ENCODE measurements at places on chromosomes 12 and 14.

DNA sequence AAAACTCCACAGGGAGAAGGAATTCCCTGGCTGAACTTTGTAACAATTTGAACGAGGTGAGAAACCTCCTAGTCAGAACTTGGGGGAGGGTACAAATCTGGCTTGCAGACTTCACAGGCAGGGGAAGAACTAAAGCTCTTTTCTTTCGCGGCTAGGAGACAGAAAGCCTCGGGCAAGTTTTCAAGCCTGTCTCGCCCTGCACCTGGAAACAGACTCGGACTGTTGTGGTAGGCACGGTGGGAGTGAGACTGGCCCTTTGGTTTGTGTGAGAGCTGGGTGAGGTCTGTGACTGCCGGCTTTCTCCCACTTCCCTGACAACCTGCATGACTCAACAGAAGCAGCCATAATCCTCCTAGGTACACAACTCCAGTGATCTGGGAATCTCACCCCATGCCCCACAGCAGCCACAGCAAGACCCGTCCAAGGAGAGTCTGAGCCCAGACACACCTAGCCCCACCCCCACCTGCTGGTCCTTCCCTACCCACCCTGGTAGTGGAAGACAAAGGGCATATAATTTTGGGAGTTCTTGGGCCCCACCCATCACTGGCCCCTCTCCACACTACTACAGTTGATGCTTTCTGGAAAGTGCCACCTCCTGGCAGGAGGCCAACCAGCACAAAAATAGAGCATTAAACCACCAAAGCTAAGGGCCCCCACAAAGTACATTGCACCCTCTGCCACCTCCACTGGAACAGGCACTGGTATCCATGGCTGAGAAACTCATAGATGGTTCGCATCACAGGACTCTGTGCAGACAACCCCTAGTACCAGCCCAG lies 102.7 kb upstream of the ST8SIA1 start:
- no peak for DNase-seq

DNA sequence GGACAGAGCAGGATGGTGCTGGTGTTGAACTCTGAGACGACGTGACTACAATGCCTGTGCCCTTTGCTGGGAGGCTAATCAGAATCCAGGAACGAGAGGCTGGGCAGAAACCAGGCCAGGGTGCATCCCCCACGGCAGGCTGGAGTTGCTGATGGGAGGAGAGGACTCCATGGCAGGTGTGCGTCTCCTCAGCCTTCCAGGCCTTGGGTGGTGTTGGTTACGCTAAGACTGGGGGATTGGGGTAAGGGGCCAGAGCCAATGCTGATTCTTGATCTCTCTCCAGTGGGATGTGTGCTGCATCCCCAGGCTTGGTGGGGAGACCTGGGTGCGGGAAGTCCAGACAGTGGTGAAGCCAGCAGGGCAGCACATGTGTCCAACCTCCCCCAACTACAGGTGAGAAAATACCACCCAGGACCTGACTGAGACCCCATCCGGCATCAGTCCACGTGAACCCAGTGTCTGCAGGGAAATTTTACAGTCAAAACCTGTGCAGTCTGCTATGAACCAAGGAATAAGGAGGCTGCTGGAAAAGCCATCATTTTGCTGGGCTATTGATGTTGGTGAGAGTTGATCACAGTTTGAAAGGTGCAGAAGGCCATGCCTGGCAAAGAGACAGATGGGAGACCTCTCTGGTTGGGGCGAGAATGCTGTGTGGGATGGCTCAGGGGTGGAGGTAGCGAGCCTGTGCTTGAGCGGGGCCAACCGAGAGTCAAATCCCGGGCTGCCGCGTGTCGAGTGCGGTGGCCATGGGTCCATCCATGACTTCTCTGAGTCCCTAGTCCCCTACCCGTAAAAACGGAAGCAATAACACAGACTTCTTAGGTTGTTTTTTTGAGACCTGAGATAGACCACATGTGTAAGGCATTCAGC lies 89.8 kb downstream of the NTF3 start:
- DNase-seq = no peak

DNA sequence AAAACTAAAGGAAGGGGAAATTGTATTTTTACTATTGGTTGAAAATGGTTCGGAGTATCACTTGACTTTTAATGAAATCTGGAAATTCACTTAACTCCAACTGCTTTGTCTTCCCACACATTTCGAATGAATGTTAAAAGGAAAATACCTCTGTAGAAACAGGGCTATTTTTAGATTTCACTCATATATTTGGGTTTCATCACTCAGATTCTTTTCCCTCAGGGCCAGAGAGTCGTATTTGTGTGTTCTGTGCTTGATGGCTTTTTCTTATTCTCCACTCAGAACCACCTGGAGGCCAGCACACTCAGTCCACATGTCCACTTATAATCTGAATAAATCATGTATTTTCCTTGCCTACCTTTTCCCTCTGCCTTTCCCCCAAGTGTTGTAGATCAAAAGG lies 40.0 kb downstream of the DAAM1 start:
- no peak for DNase-seq

DNA sequence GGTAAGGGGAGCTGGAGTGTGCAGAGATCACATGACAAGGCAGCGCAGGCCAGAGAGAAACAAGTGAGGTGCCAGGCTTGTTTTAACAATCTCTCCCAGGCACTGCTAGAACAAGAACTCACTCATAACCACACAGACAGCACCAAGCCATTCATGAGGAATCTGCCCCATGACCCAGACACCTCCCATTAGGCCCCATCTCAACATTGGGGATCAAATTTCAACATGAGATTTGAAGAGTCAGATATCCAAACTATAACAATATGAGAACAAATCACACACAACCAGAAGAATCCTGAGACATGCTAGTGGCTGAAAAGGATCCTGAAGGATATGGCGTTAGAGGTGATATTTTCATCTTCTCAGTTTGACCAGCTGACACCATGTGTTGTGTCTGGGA lies 21.9 kb downstream of the OR6J1 start:
- no peak for DNase-seq

GRCh38 chr14:50797250-50798047 lies 33.5 kb downstream of the NIN start:
- DNase-seq = no peak

GRCh38 chr14:87185961-87186560 lies 806.9 kb downstream of the GALC start:
- no peak for DNase-seq

- DNase-seq = no peak
These were observed 38.7 kb downstream of the LEMD3 start for GRCh38 chr12:65208125-65208524.

DNA sequence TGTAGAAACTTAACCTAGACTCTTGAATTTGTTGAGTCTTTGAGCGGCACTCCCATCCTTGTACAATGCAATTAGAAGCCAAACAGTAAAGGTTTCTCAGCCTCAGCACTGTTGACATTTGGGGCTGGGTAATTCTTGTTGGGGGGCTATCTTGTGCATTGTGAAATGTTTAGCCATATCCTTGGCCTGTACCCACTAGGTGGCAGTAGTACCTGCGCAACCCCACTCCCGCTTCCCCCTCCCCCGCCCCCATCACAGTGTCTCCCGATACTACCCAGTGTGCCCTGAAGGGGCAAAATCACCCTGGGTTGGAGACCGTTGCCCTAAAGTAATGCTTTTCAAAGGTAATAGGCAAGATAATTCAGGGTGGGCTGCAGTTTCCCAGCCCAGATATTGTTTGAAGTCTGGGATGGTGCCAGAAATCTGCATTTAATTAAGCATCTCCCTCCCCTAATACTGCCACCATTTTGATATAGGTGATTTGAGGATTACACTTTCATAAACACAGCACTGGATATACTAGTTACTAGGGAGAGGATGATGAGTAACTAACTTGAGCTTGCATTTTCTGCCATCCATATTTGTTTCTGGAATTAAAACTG lies 1.8 kb downstream of the COX6A1 start:
- peak; percentile 81 for DNase-seq

- no peak for DNase-seq
These were observed 131.3 kb upstream of the CPSF6 start for GRCh38 chr12:69108037-69108436.

GRCh38 chr12:47065546-47065945 lies 13.9 kb upstream of the PCED1B start:
- no peak for DNase-seq

- no peak for DNase-seq
These were observed 18.7 kb downstream of the ZFYVE21 start for GRCh38 chr14:103734081-103734888.

DNA sequence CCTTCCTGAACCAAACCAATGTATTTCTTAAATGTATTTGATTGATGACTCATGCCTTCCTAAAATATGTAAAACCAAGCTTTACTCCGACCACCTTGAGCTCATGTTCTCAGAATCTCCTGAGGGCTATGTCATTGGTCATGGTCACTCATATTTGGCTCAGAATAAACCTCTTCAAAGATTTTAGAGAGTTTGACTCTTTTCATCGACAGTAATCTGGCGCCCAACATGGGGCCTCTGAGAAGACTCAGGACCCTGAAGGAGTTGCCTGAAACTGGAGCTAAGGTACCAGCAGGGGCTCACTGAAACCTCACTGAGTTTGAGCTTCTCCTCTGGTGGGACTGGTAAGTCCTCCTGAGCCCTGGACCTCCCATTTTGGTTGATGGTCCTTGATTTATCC lies 17.2 kb upstream of the PSMC1 start:
- no peak for DNase-seq

GRCh38 chr12:112905451-112906089 lies 1.2 kb upstream of the OAS1 start:
- no peak for DNase-seq

DNA sequence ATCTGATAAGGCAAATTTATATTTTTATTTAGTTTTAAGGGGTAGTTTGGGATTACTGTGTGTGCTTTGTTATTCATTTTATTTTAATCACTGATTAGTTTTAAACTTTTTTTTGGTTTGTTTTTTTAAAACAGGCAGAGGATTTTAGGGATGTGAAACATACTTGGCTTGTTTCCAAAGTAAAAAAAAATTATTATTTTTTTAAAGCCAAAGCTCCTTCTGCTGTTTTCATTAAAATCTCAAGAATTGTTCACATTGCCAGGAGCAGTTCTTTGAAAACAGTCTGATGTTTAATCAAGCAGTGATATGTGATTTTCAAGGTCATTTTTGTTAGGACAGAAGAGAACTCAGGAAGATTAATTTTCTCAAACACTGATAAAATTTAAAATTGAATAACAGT lies 11.2 kb downstream of the TTC8 start:
- no peak for DNase-seq

GRCh38 chr14:74085828-74086227 lies 1.1 kb downstream of the LIN52 start:
- DNase-seq = peak; percentile 54

DNA sequence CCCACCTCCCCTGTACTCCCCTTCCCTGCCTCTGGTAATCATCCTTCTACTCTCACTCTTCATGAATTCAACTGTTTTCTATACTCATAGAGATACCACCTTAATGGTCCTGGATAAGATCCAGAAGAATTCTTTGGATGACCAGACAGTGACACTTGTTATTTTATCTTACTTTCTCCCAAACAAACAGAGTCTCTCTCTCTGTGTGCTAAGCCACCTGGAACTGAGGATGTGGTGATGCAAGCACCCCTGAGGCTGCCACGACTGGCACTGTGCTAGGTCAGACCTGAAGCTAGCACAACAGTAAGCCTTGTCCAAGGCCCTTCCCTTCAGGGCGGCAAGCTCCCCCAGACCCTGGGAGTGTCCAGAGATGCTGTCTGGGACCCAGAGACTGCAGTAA lies 250.2 kb downstream of the C12orf50 start:
- no peak for DNase-seq

- no peak for DNase-seq
These were observed 6.0 kb downstream of the KRT7 start for GRCh38 chr12:52238916-52239646.

DNA sequence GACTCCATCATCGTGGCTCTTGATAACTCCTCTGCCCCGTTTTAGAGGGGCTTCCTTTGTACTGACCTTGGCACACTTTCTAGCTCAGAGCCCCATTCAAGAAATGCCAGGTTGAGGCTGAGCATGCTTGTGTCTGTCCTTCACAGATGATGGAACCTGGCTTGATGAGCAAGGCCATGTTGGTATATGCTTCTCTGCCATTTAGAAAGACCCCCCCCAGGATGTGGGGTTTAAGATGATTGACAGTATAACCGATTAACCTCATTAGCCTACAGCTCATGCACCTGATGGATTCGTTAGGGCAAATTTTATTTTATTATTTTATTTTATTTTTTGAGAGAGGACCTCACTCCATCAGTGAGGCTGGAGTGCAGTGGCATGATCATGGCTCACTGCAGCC lies 21.0 kb downstream of the BATF start:
- no peak for DNase-seq

GRCh38 chr12:92492291-92492690 lies 210.5 kb upstream of the PLEKHG7 start:
- no peak for DNase-seq

GRCh38 chr12:53974084-53975063 lies at the start of gene HOTAIR:
Gene HOTAIR (minus strand): TSS chr12:53974954.
- peak; percentile 74 for DNase-seq

DNA sequence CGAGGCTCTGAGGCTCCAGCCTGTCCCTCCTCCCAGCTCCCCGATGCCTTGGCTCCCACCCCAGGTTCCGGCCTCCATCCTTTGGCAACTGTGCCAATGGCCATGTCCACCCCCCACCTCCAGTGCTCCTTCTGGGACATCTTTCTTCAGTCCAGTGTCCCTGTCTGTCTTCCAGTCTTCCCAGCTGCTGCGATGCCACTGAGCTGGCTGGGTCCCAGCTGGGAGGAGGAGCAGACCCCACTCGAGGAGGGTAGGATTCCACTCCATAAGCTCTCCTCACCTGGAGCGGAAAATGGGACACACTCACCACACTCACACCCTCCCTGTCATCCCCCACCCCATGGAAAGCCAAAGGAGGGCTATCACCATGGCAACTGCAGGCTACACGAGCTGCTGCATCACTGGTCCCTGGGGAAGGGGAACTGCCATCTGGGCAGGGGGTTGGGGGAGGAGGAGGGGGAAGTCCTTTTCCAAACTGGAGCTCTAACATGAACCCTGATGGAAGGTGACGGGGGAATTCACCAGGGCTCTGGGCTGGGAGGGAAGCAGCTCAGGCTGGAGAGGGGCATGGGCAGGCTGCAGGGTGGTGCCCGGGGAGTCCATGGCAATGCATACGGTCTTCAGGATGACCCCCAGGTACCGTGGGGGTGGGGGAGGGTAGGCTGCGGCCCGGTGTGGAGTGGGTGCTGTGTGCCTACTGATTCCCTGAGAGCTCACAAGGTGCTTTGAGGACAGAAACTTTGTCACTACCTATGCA lies 94.3 kb downstream of the LRRC74A start:
- DNase-seq = no peak

DNA sequence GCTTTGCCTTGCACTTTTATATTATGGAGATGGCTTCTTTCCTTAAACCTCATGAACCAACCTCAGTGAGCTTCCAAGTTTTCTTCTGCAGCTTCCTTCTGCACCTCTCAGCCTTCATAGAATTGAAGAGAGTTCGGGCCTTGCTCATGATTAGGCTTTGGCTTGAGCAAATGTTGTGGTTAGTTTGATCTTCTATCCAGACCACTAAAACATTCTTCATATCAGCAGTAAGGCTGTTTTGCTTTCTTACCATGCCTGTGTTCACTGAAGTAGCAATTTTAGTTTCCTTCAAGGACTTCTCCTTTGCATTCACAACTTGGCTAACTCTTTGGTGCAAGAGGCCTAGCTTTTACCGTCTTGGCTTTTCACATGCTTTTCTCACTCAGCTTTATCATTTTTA lies 125.4 kb downstream of the SNAPC1 start:
- no peak for DNase-seq

All from GM13977 (cell line).